GM03348 (cell line): ENCODE measurements at places on chromosomes 4 and X.

- DNase-seq: peak; percentile 23
Observed at GRCh38 chrX:7334253-7334935, 186.4 kb upstream of the PUDP start.

GRCh38 chrX:78643096-78643495 lies 16.0 kb downstream of the RTL3 start:
- no peak for DNase-seq

- peak; percentile 69 for DNase-seq
Observed at GRCh38 chr4:154928640-154929257, 147.7 kb downstream of the RBM46 start.

- peak; percentile 37 for DNase-seq
Observed at GRCh38 chr4:84493092-84493850, 5.8 kb downstream of the NKX6-1 start.

DNA sequence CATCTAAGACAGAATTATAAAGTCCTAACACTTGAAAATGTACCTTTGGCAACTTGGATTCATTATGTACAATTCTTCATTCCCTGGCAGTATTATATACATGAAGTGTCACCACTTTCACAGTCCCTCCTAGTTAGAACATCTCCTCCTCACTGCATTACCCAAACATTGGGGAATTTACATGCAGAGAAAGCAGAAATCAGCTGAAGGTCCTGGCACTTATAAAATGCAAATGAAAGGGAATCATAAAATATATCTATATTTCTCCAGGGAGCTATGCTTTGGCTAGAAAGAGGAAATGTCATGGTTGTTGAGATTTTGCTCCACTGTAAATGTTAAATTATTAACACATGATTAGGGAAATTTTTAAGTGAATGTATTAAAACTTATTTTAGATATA lies 835.6 kb upstream of the SLIT2 start:
- no peak for DNase-seq

DNA sequence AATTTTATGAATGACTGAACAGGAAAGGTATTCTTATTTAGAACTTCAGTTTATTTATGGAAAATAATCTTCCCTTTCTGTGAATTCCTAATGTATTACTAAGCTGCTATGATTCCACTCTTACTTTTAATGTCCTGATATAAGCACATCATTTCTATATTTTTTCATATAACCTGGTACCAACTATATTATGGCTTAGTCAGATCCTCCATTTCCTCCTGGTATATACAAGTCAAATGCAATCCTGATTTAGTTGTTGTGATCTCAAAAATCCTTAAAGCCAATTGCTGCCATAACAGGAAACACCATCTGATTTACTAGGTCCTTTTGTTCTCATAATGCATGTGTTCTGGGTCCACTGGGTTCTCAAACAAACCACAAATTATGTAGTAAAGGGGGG lies 26.8 kb downstream of the TRMT2B start:
- peak; percentile 6 for DNase-seq

DNA sequence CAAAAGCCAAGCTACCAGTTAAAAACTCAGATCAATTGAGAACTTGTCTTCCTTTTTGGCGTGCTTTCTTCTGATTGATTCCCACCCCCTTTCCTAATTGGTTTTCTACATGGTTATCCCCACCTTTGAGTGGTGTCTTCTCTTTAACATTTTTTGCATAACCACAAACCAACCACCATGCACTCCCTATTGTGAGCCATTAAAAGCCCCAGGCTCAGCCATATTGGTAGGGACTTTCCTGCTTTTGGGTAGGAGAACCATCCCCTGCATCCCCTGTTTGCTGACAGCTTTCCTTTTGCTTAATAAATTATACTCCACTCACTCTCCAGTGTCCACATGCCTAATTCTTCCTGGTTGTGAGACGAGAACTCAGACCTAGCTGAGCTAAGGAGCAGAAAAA lies 1651.4 kb upstream of the IGFBP7 start:
- no peak for DNase-seq

- no peak for DNase-seq
Observed at GRCh38 chr4:40940317-40940741, 190.6 kb downstream of the NSUN7 start.

DNA sequence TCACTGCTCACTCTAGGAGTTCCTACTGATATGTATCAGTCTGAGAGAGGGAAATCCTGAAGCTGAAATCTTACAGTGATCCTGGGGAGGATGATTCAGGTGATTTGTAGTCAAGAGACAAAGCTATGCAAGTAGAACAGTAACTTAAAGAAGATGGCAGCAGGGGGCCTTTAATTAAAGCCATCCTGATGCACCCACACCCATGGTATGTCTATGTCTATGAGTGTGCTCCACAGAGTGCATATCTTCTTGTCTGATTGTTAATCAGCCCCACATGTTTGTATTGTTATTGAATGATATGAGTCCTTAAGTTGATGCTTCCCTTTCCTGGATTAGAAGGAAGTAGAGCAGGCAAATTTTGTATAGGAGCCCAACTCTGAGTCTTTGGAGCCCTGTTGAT lies 78.8 kb downstream of the NHS start:
- no peak for DNase-seq

DNA sequence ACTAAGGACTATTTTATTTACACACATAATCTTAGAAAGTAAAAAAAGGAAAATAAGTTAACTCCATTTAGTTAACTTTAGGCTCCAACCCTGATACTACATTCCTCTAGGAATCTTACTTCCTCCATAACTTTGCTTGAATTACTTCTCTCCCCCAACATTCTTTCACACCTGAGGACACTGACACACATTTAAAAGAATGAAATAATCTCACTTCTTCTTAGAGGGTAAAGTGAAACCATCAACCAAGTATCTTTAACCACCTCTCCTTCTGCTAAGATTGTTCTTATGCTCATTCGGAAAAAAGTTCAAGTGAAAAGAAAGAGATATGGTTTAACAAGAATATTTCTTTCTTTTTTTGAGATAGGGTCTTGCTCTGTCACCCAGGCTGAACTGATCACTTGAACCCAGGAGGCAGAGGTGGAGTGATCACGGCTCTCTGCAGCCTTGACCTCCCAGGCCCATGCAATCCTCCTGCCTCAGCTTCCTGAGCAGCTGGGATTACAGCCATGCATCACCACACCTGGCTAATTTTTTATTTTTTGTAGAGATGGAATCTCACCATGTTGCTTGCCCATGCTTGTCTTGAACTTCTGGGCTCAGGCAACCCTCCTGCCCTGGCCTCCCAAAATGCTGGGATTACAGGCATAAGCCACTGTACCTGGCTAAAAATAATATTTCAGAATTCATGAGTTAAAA lies 28.5 kb downstream of the SLC25A4 start:
- no peak for DNase-seq

- DNase-seq: no peak
Observed at GRCh38 chr4:6476893-6477292, 4.5 kb upstream of the PPP2R2C start.
